ENCODE measurements at places on chromosomes 3 and 15. TPM values are rescaled to one million over a fixed set of nuclear protein-coding genes. Genes with fewer than 3 reads are reported as not detected.

GRCh38 chr3:60737633-60738399 is 513.4 kb downstream of the FHIT start:
- DNase-seq: no peak

- peak; percentile 97 for DNase-seq
These were observed 140.1 kb downstream of the SMAD6 start for GRCh38 chr15:66841953-66842681.

DNA sequence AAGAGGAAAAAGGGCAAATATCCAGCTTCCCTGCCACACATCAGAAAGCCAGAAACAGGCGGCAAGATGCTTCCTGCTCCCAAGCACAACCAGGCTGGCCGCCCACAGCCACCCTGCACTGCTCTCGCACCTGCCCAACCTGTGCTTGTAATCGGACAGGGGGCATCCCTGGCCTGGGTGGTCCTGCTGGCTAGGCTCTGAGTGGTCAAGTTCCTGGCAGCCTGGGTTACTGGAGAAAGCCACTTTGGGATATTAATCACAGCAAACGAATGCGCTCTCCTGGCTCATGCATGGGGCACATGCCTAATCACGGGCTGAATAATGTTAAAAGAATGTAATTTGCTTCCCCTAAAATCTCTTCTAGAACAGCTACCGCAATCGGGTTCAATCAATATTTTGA is 442.4 kb downstream of the MCTP2 start:
- DNase-seq: no peak

DNA sequence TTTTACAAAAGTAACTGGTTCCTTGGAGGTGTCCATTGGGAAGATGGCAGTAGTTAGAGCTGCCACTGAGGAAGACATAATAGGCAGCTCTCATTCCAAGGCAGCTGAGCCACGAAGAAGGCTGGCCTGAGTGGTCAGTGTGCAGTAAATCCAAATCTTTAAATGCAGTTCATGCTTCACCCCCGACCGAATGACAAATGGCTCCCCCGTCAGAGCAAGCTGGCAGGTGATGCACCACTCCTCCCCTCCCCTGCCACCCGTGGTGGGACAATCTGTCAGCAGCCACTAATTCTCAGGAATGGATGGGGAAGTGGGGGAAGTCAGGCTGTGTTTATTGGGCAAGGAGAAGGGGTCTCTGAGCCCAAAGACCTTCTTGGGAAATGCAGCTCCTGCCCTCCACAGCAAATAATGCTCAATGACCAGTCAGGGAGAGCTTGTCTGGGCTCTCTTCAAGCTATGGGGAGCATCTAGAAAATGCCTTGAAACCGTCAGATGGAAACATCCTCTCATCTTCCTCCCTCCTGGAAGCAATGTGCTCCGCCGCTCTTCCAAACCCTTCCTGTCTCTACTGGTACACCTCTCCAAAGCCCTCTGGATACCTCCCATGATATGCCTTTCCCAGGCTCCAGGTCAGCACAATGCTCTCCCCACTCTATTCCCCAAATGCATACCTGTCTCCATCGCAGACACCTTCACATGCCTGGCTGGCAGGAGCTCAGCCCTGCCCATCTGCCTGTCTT is 65.4 kb downstream of the LIPC start:
- DNase-seq: no peak

The LEO1 gene
- total RNA-seq: 18.5 TPM

The HDC gene
- total RNA-seq: 1.5 TPM

The MRPL47 gene
- 10.5 TPM for total RNA-seq

All from lower leg skin (tissue), 4 donors.